ENCODE measurements at places on chromosomes 3 and 15.
A peak's percentile ranks its signal among the peaks of the same experiment; 100 is the strongest.

DNA sequence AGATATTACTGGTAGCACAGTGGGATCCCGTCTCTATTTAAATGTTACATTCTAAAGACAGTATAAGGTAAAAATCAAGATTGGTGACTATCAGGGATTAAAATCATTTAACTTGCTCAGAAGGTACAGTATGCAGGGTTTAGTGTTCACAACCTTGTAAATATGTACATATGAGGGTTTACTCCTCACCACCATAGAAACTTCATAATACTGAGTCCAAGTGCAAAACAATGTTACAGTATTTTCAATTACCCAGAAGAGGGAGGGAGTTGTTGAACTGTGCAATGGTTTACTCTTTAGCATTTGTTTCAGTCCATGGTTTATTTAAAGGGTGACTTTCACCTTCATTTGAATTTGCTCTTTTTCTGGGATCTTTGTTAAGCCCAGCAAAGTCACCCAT lies 165.1 kb downstream of the ZNF621 start:
- no peak for DNase-seq

GRCh38 chr3:21777821-21778220 lies 26.8 kb upstream of the ZNF385D start:
- DNase-seq: no peak

DNA sequence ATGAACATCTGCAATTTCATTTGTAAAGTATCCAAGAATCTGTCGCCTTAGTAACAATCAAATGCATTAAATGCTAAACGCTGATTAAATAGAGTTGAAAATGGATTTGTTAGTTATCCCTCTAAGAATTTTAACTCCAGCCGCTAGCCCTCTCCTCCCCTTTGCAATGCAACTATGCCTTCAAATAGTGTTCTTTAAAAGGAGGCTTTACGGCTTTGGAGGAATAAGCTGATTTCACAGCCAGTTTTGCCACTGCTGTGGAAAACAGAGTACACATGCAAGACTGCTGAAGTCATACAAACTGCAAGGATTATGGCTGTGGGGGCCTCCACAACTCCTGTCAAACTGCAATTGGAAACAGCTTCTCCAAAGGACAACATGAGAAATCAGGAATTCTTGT lies 89.2 kb downstream of the CERS3 start:
- DNase-seq: no peak

GRCh38 chr15:62068810-62069167 lies 2.0 kb downstream of the C2CD4A start:
- no peak for DNase-seq

DNA sequence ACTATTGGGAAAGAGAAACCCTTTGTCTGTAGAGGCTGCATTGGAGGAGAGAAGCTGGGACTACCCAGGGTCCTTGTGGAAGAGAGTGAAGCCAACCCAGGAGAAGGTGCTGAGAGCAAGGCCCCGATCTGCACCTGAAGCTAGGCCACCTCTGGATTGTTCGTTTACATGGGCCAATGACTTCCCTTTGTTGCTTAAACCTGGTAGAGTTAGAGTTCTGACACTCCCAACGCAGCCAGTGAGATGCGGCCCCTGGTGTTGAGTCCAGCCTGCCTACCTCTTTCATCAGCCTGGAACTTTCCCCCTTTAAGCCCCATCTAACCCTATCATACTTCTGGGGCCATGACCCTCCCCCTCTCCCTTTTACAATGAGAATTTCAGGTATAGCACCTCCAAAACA lies 30.8 kb downstream of the CCDC13 start:
- DNase-seq: no peak

- DNase-seq: no peak
Measured at GRCh38 chr15:85889956-85890619, 95.4 kb upstream of the KLHL25 start.

- no peak for DNase-seq
Measured at GRCh38 chr15:72972362-72972761, 79.9 kb upstream of the NEO1 start.

GRCh38 chr3:132543011-132543739 lies 53.9 kb upstream of the ACKR4 start:
- DNase-seq: peak; percentile 84

DNA sequence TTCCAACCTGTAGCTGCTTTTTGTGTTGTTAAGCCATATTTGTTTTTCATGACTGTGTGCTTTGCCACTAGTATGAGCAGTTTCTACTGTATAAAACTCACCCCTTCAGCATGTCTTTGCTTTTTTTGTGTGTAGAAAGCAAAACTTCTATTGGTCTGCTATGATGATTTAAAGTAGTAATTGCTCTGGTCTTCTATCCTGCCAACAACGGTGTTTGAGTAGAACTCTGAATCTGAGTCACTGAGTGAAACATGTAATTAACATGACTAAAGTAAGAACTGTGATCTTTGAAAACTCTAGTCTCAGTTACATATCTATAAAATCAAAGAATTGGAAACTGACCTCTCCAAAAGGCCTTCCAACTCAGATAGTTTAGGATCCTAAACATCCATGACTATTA lies 133.6 kb downstream of the TPRG1 start:
- no peak for DNase-seq

- no peak for DNase-seq
Measured at GRCh38 chr3:136250903-136251460, 842 bp downstream of the PCCB start.

- peak; percentile 51 for DNase-seq
Measured at GRCh38 chr3:72274493-72275330, 489.8 kb upstream of the PROK2 start.

- no peak for DNase-seq
Measured at GRCh38 chr15:36808411-36809160, 229.2 kb downstream of the CDIN1 start.

DNA sequence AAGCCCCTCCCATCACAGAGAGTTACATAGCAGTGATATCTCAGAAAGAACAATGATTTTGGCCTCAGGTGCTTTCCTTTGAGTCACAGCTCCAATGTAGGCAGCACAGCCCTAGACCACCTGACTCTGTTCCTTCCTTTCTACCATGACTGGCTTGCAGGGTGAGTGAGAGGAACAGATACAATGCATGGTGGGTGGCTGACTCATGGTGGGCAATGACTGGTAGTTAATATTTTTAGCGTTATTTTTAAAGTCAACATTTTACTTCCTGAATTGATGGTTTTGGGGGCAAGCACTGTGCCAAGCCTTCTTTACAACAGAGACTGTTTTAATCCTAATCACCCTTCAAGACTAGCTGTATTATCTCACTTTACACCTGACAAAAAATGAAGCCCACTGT lies 32.8 kb upstream of the ST3GAL6 start:
- DNase-seq: no peak

GRCh38 chr3:123818324-123818920 lies 65.7 kb downstream of the MYLK start:
- DNase-seq: no peak

DNA sequence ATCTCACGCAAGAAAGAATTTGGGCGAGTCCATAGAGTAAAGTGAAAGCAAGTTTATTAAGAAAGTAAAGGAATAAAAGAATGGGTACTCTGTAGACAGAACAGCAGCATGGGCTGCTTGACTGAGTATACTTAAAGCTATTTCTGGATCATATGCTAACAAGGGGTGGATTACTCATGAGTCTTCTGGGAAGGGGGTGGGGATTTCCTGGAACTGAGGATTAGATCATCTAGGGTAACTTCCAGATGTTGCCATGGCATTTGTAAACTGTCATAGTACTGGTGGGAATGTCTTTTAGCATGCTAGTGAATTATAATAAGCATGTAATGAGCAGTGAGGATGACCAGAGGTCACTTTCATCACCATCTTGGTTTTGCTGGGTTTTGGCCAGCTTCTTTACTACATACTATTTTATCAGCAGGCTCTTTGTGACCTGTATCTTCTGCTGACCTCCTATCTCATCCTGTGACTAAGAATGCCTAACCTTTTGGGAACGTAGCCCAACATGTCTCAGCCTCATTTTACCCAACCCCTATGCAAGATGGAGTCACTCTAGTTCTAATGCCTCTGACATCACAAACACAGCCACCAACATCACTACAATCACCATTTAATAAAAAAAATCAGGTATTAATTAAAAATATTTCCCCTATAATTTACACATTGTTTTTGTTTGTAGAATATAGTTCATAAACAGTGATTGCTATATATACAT lies 890.7 kb upstream of the EPHA6 start:
- DNase-seq: peak; percentile 70

GRCh38 chr3:150384296-150385212 lies 23.5 kb upstream of the TSC22D2 start:
- no peak for DNase-seq

DNA sequence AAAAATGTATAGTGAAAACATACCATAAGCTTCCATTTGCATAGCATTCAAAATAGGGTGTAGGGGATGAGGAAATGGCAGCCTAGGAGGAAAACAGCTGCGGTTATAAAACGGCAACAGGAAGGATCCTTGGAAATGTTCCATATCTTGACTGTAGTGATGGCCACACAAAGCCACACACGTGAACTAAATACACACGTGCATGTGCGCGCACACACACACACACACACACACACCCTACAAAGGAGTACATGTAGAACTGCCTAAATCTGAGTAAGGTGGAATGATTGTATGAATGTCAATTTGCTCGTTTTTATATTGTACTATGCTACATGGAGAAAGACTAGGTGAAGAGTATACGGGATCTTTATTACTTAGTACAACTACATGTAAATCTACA lies 3.9 kb upstream of the IREB2 start:
- no peak for DNase-seq

- no peak for DNase-seq
Measured at GRCh38 chr15:89812011-89812846, 2.4 kb downstream of the ANPEP start.

- DNase-seq: no peak
Measured at GRCh38 chr15:101198800-101199199, 53.0 kb downstream of the CHSY1 start.

GRCh38 chr15:49060710-49061495 lies 14.7 kb upstream of the SECISBP2L start:
- DNase-seq: peak; percentile 33

DNA sequence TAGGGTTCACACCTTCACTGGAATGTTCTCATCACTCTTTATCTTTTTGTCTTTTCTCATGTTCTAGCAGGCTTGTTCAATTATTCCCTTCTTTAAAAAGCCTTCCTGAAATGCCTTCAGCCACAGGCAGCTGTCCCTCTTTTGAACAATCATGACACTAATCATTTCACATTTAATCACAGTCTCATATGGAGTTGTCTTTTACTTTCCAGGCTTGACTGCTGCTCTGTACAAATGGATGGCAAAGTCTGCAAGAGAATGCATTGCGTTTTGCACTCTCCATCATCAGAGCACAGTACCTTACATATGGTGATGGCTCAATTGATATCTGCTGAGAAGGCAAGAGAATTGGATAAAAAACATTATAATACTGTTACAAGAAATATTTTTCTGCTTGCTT lies 529.8 kb downstream of the DIPK2A start:
- DNase-seq: no peak

DNA sequence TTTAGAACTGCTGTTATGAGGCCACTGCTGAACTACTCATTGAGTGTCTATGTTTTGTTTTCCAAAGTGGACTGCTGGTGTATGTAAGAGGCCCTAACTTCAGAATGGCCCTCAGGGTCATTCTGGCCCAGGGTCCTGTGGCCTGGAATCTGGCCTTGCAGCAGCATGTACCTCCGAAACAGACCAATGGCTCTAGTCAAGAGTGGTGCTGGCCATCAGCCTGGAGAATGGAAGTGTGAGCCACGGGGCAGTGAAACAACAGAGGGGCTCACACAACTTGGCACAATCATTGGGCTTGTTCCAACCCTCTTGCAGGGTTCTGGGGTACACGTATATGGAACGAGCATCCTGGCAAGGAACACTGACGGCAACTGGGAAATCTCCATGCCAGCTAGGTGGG lies 40.5 kb downstream of the SCN5A start:
- DNase-seq: no peak

GRCh38 chr15:47781527-47781926 lies 64.2 kb downstream of the SEMA6D start:
- no peak for DNase-seq

GRCh38 chr3:5165698-5166097 lies 21.8 kb upstream of the EDEM1 start:
- no peak for DNase-seq
